ENCODE measurements at places on chromosomes 3 and 15. TPM values are rescaled to one million over a fixed set of nuclear protein-coding genes. Genes with fewer than 3 reads are reported as not detected.

- DNase-seq: no peak
- H3K4me3 ChIP-seq: peak overlapping the region; percentile 17
- no peaks in the 10 kb centered on the region for H3K36me3 ChIP-seq
- H3K4me1 ChIP-seq: peaks cover 4% of the 10 kb centered on the region
These were observed 3.3 kb downstream of the TRIM71 start for GRCh38 chr3:32820971-32821685.

DNA sequence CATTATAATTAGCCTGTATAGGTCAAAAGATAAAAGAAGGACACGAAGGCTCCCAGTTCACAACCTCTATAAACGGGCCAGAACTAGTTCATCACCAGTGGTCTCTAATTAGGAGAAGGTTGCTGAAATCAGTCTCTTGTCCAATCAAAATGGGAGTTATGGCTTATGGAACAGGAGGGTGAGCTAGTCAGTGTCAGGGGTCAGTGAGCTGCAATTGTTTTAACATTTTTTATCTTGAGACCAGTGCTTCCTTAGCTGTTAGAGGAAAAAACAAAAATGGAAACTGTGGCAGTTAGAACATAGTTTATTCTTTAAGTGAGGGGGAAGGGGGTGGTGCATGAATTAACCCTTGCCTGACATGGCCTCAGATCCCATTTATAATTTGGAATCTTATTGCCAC, 141.7 kb downstream of the KCNMB2 start:
- H3K4me3 ChIP-seq: no peak overlapping the region
- no peak for DNase-seq
- H3K36me3 ChIP-seq: no peaks in the 10 kb centered on the region
- H3K27me3 ChIP-seq: no peaks in the 10 kb centered on the region

GRCh38 chr15:64623347-64623996, 151.9 kb downstream of the RBPMS2 start:
- H3K4me3 ChIP-seq: no peak overlapping the region
- DNase-seq: no peak
- peaks cover 16% of the 10 kb centered on the region for H3K4me1 ChIP-seq
- no peaks in the 10 kb centered on the region for H3K36me3 ChIP-seq
- no peak overlapping the region for H3K27ac ChIP-seq
- no peaks in the 10 kb centered on the region for H3K27me3 ChIP-seq

The CACNA1D gene
- 37.6 TPM for total RNA-seq

The GPR176 gene
- 22.0 TPM for total RNA-seq

The CLPX gene
- total RNA-seq: 89.4 TPM

GRCh38 chr3:52841211-52841980, 6.6 kb upstream of the MUSTN1 start:
- no peak overlapping the region for H3K4me3 ChIP-seq
- no peak for DNase-seq
- no peak overlapping the region for H3K27ac ChIP-seq
- H3K36me3 ChIP-seq: no peaks in the 10 kb centered on the region
- no peaks in the 10 kb centered on the region for H3K27me3 ChIP-seq
- peaks cover 11% of the 10 kb centered on the region for H3K4me1 ChIP-seq

DNA sequence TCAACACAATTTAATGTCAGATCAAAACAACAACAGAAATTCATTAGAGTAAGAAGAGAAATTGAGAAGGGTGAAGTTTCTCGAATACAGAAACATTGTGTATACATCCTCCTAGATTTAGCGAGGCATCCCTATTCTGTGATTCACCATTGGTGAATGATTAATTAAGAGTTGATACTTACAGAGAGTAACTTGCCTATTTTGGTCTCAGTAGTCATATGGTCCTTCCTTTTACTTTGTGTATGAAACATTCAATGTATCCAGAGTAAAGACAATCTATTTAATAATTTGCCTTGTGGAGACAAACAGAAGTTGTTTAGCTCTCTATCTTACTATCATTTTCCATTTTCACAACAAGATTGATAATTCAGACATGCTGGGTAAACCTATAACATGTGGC, 432.0 kb downstream of the ZPLD1 start:
- no peak for DNase-seq
- H3K36me3 ChIP-seq: no peaks in the 10 kb centered on the region
- H3K27ac ChIP-seq: no peak overlapping the region
- no peaks in the 10 kb centered on the region for H3K27me3 ChIP-seq
- no peaks in the 10 kb centered on the region for H3K4me1 ChIP-seq
- H3K4me3 ChIP-seq: no peak overlapping the region

The TTC21A gene
- total RNA-seq: 74.3 TPM

The KIF23 gene
- 17.1 TPM for total RNA-seq

GRCh38 chr3:155766206-155766605, 21.3 kb upstream of the PLCH1 start:
- no peaks in the 10 kb centered on the region for H3K27me3 ChIP-seq
- no peaks in the 10 kb centered on the region for H3K4me1 ChIP-seq
- H3K4me3 ChIP-seq: no peak overlapping the region

GRCh38 chr3:52136513-52136912, 17.7 kb downstream of the POC1A start:
- no peak overlapping the region for H3K27ac ChIP-seq
- no peak for DNase-seq
- no peaks in the 10 kb centered on the region for H3K4me1 ChIP-seq
- H3K27me3 ChIP-seq: no peaks in the 10 kb centered on the region
- no peaks in the 10 kb centered on the region for H3K36me3 ChIP-seq
- no peak overlapping the region for H3K4me3 ChIP-seq

The MGLL gene
- total RNA-seq: 18.3 TPM

DNA sequence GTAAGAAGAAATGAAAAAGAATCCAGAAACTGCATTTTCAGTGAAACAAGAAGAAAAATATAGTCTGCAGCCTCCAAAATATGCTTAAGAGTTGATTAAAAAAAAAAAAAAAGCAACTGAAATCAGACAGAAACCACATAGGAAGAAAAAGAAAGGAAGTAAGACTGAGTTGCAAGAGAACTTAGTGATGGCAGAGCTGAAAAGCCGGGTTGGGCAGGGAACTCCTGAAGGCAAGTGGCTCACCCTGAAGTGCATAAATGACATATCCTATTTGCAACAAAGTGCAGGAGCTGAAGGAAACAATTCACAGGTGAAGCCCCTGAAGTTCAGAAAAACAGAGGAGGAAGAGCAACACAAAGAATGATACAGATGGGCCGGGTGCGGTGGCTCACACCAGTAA, 108.8 kb upstream of the SLC25A36 start:
- DNase-seq: no peak
- no peaks in the 10 kb centered on the region for H3K4me1 ChIP-seq
- H3K4me3 ChIP-seq: no peak overlapping the region
- no peak overlapping the region for H3K27ac ChIP-seq

The FBXW12 gene
- total RNA-seq: 2.0 TPM

The TGM5 gene
- total RNA-seq: 2.1 TPM

- no peaks in the 10 kb centered on the region for H3K36me3 ChIP-seq
- no peaks in the 10 kb centered on the region for H3K27me3 ChIP-seq
- H3K4me1 ChIP-seq: peaks cover 10% of the 10 kb centered on the region
- H3K4me3 ChIP-seq: no peak overlapping the region
These were observed 44.7 kb upstream of the NR2C2 start for GRCh38 chr3:14902719-14903118.

DNA sequence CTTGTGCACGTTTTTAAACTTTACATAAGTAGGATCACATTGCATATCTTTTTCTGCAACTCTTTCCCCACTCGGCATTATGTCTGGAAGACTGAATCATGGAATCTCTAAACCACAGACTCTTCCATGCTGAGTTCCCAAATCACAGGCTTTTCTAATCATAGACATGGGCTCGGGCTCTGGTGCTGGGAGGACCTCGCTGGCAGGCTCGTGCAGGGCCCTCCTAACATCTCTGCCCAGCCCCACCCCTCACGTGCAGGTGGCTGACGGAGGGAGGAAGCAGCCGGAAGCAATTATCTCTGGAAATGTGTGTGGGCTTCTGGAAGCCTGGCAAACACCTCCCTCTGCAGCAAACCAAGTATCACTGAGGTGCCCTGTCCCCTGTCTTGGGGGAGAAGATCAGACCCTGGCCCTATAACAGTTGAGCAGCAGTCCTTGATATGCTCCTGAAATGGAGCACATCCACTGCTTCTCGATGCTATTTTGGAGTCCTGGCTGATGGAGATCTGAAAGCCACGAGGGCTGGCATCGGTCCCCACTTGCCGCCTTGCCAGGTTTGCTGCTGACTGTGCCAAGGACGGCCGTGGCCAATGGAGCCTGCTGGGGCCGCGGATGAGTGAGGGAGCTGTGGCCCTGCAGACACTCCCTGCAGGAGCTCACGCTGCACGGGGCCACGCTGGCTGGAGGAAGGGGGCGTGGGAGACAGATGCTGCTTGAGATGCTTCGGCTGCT, 4.4 kb upstream of the IQSEC1 start:
- peaks cover 26% of the 10 kb centered on the region for H3K4me1 ChIP-seq
- no peaks in the 10 kb centered on the region for H3K36me3 ChIP-seq
- H3K27me3 ChIP-seq: no peaks in the 10 kb centered on the region
- no peak overlapping the region for H3K27ac ChIP-seq
- peak; percentile 67 for DNase-seq
